Prostate gland (tissue), 2 donors: ENCODE measurements at places on chromosomes 2 and 18. TPM values are rescaled to one million over a fixed set of nuclear protein-coding genes. Genes with fewer than 3 reads are reported as not detected.
A peak's percentile ranks its signal among the peaks of the same experiment; 100 is the strongest.

- DNase-seq: no peak
- H3K27ac ChIP-seq: no peak overlapping the region
- H3K4me1 ChIP-seq: no peaks in the 10 kb centered on the region
- no peaks in the 10 kb centered on the region for H3K27me3 ChIP-seq
These were observed 367.9 kb downstream of the DSC3 start for GRCh38 chr18:30674596-30674995.

- H3K4me3 ChIP-seq: no peak overlapping the region
- no peaks in the 10 kb centered on the region for H3K4me1 ChIP-seq
- DNase-seq: no peak
- H3K27ac ChIP-seq: no peak overlapping the region
- no peaks in the 10 kb centered on the region for H3K27me3 ChIP-seq
- H3K36me3 ChIP-seq: no peaks in the 10 kb centered on the region
These were observed 6.0 kb downstream of the NEMP2 start for GRCh38 chr2:190528521-190529001.

DNA sequence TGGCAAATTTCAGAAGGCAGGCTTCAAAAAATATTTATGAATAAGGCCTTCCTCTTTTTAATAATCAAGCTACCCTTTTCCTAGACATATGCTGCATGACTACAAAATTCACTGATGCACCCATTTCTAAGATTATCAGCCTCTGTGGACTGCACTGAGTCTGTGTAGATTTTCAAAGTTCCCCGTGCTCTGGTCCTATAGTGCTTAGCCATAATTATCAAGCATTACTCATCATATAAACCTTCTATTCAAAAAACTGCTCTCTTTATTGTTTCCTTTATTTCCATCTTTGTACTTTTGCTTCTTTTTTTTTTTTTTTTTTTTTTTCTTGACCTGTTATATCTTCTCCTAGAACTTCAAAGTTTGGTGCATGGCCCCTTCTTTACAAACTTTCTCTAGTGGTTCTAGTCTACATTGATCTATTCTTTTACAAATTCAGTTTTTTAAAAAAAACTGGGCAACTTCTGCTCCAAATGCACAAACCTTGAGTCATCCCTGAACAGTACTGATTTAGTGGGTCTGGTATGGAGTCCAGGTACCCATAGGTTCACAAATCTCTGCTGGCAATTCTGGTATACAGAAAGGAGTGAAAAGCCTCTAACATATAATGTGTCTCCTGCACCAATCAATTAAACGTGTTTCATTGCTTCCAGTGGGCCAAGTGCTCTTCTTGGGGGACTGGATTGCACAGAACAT lies 481.9 kb downstream of the NUP35 start:
- no peaks in the 10 kb centered on the region for H3K36me3 ChIP-seq
- no peaks in the 10 kb centered on the region for H3K4me1 ChIP-seq
- H3K4me3 ChIP-seq: no peak overlapping the region
- H3K27ac ChIP-seq: no peak overlapping the region
- H3K27me3 ChIP-seq: no peaks in the 10 kb centered on the region

DNA sequence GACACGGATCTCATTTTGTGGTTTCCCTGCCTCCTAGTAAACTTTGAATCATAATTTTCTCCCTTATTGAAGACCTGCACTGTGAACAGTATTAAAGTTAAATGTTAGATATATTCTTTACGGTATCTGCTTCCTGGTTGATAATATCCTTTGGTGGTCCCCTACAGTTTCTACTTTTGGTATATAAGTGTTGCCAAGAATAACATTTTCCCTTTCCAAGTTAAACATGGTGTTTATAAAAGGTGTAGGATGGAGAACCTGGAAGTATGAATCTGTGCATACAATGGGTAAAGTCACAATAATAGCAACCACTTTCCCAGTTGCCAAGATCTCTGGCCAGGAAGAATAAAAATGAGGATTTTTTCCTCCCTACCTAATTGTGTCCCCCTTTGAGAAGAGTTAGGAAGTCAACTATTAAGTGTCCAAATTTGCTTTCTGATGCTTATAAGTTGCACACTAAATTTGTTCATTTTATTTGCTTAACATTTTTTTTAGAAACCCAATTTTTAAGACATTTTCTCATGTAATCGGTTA lies 201.0 kb upstream of the STK17B start:
- H3K27ac ChIP-seq: no peak overlapping the region
- DNase-seq: no peak
- no peaks in the 10 kb centered on the region for H3K4me1 ChIP-seq
- no peaks in the 10 kb centered on the region for H3K36me3 ChIP-seq
- no peak overlapping the region for H3K4me3 ChIP-seq

DNA sequence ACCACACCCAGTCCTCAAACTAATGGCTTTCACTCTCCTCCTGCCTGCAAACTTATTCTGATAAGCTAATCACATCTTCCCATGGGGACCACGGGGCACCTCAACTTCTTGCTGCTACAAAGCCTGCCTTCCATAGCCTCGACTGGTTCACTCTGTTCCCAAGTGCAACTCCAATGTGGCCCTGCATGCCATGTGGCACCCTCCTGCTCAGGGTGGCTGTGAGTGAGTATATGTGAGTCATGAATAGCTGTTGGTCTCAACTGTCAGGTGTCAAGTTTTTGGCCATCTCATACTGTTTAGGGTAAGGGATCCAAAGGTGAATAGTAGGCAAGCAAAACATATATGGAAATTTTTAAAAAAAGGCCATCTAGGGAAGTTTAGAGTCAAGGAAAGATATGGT lies 276.1 kb upstream of the DCC start:
- no peaks in the 10 kb centered on the region for H3K36me3 ChIP-seq
- no peak overlapping the region for H3K4me3 ChIP-seq
- H3K4me1 ChIP-seq: no peaks in the 10 kb centered on the region
- DNase-seq: no peak
- no peaks in the 10 kb centered on the region for H3K27me3 ChIP-seq

- H3K4me1 ChIP-seq: no peaks in the 10 kb centered on the region
- no peak overlapping the region for H3K27ac ChIP-seq
- H3K4me3 ChIP-seq: no peak overlapping the region
These were observed 1238.4 kb downstream of the LRP1B start for GRCh38 chr2:140892436-140892835.

- H3K4me3 ChIP-seq: no peak overlapping the region
- DNase-seq: no peak
- H3K27ac ChIP-seq: peak overlapping the region; percentile 62
- peaks cover 3% of the 10 kb centered on the region for H3K4me1 ChIP-seq
These were observed 33.5 kb downstream of the ZNF532 start for GRCh38 chr18:58898010-58898799.

GRCh38 chr2:237012004-237012403 lies 73.7 kb upstream of the COPS8 start:
- H3K36me3 ChIP-seq: no peaks in the 10 kb centered on the region
- no peak overlapping the region for H3K4me3 ChIP-seq
- H3K27ac ChIP-seq: no peak overlapping the region
- DNase-seq: no peak
- no peaks in the 10 kb centered on the region for H3K4me1 ChIP-seq
- H3K27me3 ChIP-seq: no peaks in the 10 kb centered on the region

- no peaks in the 10 kb centered on the region for H3K36me3 ChIP-seq
- no peak overlapping the region for H3K27ac ChIP-seq
- no peak for DNase-seq
- no peaks in the 10 kb centered on the region for H3K4me1 ChIP-seq
- no peak overlapping the region for H3K4me3 ChIP-seq
These were observed 11.7 kb downstream of the LIMS2 start for GRCh38 chr2:127663566-127664064.

DNA sequence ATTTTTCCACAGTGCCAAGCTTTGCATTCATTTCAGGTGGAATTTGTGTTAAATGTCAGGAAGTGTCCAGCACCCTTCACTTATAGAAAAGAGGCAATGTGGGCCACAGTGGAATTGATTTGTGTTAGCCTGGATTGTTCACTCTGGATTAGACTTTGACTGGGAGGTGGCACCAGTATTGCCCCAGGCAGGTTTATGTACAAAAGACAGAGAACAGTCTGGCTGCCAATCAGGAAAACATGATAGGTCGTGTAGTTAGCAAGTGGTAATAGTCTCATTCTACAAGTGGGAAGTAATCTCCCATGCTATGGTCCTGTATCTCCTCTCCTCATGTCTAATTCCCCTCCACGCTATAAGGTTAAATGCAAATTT lies 45.6 kb downstream of the RAB27B start:
- no peak overlapping the region for H3K4me3 ChIP-seq
- H3K4me1 ChIP-seq: no peaks in the 10 kb centered on the region
- no peak overlapping the region for H3K27ac ChIP-seq
- no peaks in the 10 kb centered on the region for H3K36me3 ChIP-seq

- H3K36me3 ChIP-seq: no peaks in the 10 kb centered on the region
- no peak for DNase-seq
These were observed 641.7 kb downstream of the CBLN2 start for GRCh38 chr18:71902482-71902881.

DNA sequence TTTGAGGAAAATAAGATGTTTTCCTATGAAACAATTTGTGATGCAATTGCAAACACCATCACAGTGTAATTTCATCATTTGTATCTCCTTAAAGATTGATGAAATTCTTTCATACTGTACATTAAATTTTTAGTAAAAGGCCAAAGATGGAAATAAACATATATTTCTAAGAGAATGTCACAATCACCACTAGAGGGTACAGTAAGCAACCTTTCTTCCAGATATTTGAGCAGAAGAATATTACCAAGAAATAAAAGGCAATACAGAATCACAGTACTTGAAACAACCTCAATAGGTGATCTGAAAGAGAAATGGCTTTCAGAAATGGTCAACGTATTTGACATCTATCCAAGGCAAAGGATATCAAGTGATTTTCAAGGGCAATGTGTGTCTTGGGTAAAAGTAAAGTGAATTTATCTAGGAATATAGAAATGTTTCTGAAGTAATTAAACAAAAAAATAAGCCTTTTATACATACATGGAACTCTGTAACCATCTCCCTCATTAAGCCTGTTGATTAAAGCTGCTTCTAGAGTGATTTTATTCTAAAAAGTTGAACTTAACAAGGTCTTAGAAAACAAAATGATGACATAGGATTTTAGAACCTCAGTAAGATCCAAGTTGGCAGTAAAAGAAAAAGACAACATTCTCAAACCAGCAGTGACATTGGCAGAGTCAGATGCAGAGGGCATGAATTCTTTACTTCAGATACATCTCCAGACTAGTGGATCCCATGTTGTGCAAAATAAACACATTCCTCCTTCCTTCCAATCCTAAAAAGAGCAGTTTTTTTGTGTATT lies 90.3 kb upstream of the SESTD1 start:
- no peaks in the 10 kb centered on the region for H3K36me3 ChIP-seq
- DNase-seq: no peak
- H3K4me1 ChIP-seq: no peaks in the 10 kb centered on the region
- no peak overlapping the region for H3K27ac ChIP-seq
- H3K4me3 ChIP-seq: no peak overlapping the region

- H3K27ac ChIP-seq: peak overlapping the region; percentile 82
- no peak overlapping the region for H3K4me3 ChIP-seq
- DNase-seq: peak; percentile 30
- no peaks in the 10 kb centered on the region for H3K27me3 ChIP-seq
- no peaks in the 10 kb centered on the region for H3K4me1 ChIP-seq
These were observed 324.1 kb downstream of the DLGAP1 start for GRCh38 chr18:4130734-4131719.

- H3K36me3 ChIP-seq: no peaks in the 10 kb centered on the region
- no peaks in the 10 kb centered on the region for H3K4me1 ChIP-seq
- no peak overlapping the region for H3K27ac ChIP-seq
- no peaks in the 10 kb centered on the region for H3K27me3 ChIP-seq
These were observed 375.1 kb upstream of the KCNH7 start for GRCh38 chr2:163213661-163214081.

DNA sequence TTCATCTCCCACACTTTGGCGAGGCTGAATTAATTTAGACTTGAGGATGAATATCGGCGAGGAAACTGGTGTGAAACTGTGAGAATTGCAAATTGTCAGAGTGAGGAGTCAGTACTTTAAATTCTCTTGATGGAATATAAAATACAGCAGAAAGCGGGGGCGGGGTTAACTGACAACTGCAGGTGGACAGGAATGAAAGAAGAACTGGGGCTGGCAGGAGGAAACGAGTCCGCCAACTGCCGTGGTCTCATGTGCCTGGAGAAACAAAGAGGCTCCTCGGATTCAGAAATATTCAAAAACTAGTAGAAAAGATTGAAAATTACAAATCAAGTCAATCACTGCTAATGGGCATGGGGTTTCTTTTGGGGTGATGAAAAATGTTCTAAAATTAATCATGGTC lies 44.3 kb downstream of the MOGAT1 start:
- no peaks in the 10 kb centered on the region for H3K27me3 ChIP-seq
- DNase-seq: no peak
- H3K4me1 ChIP-seq: no peaks in the 10 kb centered on the region
- H3K36me3 ChIP-seq: no peaks in the 10 kb centered on the region
- no peak overlapping the region for H3K4me3 ChIP-seq
- H3K27ac ChIP-seq: no peak overlapping the region

DNA sequence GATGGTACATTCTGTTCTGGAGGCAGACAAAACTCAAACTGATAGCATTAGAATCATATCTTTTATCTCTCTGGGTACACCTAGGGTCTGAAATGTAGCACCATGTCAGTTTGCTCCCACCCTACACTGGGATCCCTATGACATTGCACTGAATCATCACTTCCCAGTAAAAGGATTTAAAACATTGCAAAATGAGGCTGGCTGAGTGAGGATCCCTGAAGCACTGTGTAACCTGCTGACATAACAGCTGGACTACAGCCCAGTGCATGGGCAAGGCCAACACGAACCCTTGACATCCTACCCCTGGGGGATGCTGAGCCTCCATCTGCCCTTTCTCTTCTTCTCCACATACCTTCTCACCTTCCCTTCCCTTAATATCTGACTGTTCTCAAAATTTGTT lies 253.2 kb downstream of the TTC32 start:
- no peaks in the 10 kb centered on the region for H3K36me3 ChIP-seq
- H3K4me1 ChIP-seq: no peaks in the 10 kb centered on the region
- no peak overlapping the region for H3K4me3 ChIP-seq
- no peak for DNase-seq
- no peaks in the 10 kb centered on the region for H3K27me3 ChIP-seq

GRCh38 chr18:37395138-37395537 lies 170.5 kb downstream of the CELF4 start:
- no peak for DNase-seq
- H3K4me3 ChIP-seq: no peak overlapping the region
- no peaks in the 10 kb centered on the region for H3K27me3 ChIP-seq
- H3K4me1 ChIP-seq: no peaks in the 10 kb centered on the region
- no peaks in the 10 kb centered on the region for H3K36me3 ChIP-seq

WDR33 gene
- total RNA-seq: 25.4 TPM

PLB1 gene
- 7.4 TPM for total RNA-seq

CNDP1 gene
- total RNA-seq: not detected

MROH2A gene
- not detected for total RNA-seq

FER1L5 gene
- total RNA-seq: 0.59 TPM

STARD6 gene
- total RNA-seq: not detected

OTOS gene
- not detected for total RNA-seq

SKOR2 gene
- total RNA-seq: not detected
